PC-3 (cell line): ENCODE measurements at places on chromosomes 7 and 10. TPM values are rescaled to one million over a fixed set of nuclear protein-coding genes. Genes with fewer than 3 reads are reported as not detected.

- peak; percentile 62 for DNase-seq
Measured at GRCh38 chr10:59655309-59655708, 54.3 kb downstream of the SLC16A9 start.

DNA sequence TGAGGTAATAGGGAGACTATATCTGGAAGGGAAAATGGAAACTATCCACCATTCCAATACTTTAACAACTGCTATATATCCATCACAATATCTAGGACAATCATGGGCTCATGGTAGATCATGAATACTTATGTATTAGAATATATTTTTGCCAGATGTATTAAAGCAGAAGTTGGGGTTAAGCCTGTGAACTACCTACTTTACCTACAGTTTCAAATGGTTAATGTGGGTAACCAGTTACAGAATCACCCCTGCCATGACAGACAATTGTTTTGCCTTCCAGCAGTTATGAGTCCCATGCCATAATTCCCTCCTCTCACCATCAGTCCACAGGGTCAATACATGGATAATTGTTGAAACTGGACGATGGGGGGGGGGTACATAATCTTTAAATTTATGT is 29.9 kb upstream of the RAPGEF5 start:
- no peak for DNase-seq

- no peak for DNase-seq
Measured at GRCh38 chr10:80484676-80485075, 30.6 kb downstream of the TSPAN14 start.

DNA sequence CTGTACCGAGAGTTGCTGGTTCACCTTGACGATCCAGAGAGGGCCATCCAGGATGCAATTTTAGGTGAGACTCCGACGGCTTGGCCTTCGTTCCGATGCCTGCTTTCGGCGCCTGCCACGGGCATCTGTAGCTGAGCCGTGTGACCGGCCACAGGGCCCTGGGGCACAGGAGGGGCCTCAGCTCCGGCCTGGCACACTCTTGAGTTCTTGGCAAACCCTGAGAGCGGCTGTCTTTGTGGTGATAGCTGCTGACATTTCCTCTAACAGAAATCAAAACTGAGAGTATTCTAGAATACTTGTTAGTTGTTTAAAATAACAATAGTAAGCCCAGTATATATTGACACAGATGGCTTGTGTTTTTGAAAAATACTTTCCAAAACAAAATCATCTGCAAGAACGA is 52.2 kb upstream of the SUN1 start:
- no peak for DNase-seq

GRCh38 chr10:5947471-5948207 is 29.7 kb downstream of the IL15RA start:
- DNase-seq = no peak

DNA sequence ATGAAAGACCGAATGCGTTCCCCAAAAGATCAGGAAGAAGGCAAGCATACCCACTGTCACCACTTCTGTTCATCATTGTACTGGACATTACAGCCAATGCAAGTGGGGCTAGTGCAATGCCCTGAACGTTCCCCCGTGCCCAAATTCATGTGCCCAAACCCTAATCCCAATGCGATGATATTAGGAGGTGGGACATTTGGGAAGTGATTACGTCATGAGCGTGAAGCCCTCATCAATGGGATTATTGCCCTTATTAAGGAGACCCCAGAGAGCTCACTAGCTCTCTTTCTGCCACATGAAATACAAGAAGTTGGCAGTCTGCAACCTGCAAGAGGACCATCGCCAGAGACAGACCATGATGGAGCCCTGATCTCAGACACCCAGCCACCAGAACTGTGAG is 511.4 kb upstream of the TPK1 start:
- DNase-seq = no peak

DNA sequence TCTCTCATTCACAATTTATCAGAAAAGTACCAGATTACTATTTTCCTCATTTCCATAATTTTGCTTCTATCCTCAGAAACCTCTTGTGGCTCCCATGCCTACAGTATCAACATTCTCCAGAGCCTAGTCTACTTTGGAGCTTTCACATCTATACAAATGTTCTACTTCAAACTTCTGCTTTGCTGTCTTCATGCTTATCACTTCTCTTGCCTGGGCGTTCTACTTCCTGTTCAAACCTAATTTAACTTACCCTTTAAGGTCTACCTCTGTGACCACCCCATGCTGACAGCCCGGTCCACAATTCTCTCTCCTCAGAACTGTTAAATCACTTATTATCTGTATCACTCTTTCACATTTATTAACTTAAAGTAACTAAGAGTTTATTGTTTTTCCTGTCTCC is 6.1 kb upstream of the PTPN12 start:
- DNase-seq = no peak

DNA sequence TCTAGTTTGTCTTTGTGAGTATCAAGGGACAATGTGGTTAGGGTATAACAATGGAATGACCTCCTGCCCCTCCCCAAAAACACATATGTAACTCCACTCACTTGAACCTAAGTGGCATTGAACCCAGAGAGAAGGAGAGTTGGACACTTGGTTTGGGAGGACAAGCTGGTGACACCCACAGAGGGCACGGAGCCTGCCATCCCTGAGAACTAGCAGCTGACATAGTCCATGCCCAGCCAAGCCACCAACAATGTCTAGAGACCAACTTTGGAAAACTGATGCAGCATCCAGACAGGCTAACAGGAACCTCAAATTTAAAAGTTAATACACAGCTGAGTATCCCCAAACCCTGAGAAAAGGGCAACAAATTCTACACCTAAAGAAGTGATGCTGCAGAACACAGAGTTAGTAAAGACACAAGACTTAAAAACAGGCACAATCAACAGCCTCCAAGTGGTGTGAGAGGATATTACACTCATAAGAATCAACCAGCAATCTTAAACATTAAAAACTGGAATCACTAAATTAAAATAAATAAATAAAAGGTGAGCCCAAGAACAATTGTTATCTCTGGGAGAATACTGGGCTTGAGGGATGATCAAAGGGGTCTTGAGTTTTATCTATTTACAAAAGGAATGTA is 27.2 kb downstream of the NUDCD3 start:
- peak; percentile 22 for DNase-seq

Gene ADGRA1
- not detected in 2 replicates for total RNA-seq

Gene TCERG1L
- not detected in 2 replicates for total RNA-seq

Gene COPS6
- total RNA-seq = 95.7 and 110 TPM in 2 replicates

Gene ZKSCAN1
- total RNA-seq = 13.6 and 13.9 TPM in 2 replicates

Gene CXCL12
- 0.12 and 0.47 TPM in 2 replicates for total RNA-seq

Gene PPP1R3C
- 0.17 TPM in 1 of 2 replicates, not detected in the other for total RNA-seq
